Stimulated activated CD8-positive, alpha-beta memory T cell treated with anti-CD3 and anti-CD28 coated beads, Interleukin-2, amount 100 ng/mL, for 1 hour (primary cell): ENCODE measurements at places on chromosomes 13 and 19.

DNA sequence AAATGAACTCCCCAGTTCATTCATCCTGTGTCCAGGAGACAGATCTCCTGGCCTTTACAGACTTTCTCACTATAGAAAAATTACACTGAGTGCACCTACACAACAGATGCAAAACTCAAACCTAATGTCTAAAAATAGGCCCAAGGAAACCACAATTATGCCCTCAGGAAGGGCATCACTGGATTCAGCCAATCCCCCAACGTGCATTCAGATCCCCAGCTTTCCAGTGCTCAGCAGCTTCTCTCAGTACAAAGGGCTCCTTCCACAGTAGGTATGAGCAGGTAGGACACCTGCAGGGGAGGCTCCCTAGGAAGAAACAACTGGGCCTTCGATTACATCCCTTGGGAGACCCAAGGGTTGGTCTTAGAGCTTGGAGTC lies 2.1 kb downstream of the ZNF709 start:
- DNase-seq: no peak

DNA sequence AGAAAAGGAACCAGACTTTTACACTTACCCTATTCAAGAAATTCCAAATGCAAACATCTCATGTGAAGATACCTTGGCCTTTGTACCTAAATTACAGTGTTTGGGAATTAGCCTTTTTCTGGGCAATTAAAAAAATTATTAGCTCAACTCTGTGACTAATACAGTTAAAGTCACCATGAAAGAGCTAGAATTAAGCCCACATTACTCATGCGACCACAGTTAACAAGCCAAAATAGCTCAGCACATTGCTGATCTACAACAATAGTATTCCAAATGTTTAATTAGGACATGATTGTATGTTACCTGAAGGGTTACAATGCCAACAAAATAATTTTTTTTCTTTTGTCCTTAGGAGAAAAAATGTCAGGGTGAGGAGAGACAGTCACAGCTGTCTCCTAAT lies 263.6 kb upstream of the GPC6 start:
- DNase-seq: no peak

GRCh38 chr13:59441596-59442280 lies 722.0 kb downstream of the DIAPH3 start:
- DNase-seq: no peak

DNA sequence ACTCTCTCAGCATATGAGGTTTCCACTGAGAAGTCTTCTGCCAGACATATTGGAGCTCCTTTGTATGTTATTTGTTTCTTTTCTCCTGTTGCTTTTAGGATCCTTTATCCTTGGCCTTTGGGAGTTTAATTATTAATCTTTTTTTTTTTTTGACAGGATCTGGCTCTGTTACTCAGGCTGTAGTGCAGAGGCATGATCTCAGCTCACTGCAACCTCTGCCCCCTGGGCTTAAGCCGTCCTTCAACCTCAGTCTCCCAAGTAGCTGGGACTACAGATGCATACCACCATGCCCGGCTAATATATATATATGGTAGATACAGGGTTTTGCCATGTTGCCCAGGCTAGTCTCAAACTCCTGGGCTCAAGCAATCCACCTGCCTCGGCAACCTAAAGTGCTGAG lies 6.6 kb upstream of the CYP4F3 start:
- no peak for DNase-seq

- DNase-seq: no peak
These were observed 285.8 kb downstream of the DIAPH3 start for GRCh38 chr13:59877933-59878332.

GRCh38 chr13:45179428-45179827 lies 21.4 kb downstream of the KCTD4 start:
- no peak for DNase-seq

DNA sequence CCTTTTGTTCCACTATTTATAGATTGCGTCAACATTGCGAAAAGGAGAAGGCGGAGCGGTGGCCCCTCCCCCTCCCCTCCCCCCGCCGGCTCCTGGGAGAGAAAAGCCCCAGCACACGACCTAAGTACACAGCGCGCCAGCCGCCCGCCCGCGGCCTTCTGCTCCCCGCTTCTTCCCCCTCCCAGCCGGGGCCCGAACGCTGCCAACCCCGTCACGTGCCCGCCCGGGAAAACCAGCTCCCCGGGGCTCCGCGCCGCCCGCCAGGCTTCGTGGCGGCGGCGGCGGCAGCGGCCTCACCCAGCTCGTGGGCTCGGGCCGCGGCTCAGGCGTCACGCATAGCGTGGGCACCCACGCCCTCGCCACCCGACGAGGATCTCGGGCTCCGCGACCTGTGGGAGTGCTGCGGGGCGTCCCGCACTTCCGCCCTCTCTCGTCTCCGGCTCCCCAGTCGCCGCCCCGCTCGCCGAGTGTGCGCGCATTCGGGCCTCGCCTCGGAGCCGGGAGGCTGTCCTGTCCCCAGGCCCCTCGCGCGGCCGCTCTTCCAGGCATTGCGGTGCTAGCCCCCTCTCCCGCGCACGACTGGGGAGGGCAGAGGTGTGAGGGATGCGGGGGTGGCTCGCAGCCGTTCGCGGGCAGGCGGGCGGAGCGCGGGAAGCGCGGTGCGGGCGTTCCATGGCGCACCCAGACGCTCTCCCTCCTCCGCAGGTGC lies 110.5 kb downstream of the KCNRG start:
- peak; percentile 70 for DNase-seq

DNA sequence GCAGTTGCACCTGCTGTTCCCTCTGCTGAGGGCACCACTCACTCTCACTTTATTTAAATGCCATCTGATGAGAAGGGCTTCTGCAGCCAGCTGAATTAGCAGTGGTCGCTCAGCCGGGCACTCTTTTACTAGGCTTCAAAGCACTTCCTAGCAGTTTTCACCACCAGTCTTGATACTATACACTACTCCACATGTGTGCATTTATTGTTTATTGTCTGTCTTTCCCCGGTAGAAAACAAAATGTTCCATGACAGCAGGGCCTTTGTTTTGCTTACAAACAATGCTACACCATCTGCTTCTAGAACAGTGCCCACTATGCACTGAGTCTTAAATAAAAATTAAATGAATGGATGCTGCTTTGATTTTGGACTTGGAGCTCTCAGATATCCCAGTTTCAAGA lies 404.9 kb downstream of the FGF14 start:
- DNase-seq: no peak

- no peak for DNase-seq
These were observed 3.2 kb downstream of the CRLF1 start for GRCh38 chr19:18603255-18603957.

- no peak for DNase-seq
These were observed 154.3 kb downstream of the LMO7 start for GRCh38 chr13:75790198-75790970.

- no peak for DNase-seq
These were observed 43.7 kb upstream of the OLFM4 start for GRCh38 chr13:52984881-52985363.

- DNase-seq: no peak
These were observed 8.7 kb downstream of the NR2F6 start for GRCh38 chr19:17236811-17237543.

DNA sequence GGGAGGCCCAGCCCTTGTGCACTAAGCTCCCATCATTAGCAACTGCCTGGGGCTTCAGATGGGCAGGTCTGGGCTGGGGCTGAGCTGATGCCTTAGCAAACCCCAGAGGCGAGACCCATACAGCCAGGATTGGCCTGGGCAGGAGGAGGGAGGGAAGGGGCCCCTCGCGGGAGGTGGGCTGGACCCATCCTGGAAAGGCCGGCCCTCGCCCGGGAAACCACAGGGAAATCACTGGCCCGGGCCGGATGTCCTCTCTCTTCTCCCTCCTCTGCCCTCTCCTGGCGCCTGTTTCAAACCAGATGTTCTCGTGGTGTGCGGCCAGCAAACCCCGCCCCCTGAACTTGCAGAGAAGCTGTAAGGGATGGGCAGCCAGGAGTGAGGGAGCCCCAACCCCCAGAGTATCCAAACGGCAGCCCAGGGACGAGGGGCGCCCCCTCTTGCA lies 43.1 kb downstream of the TMEM255B start:
- no peak for DNase-seq
